ENCODE measurements at places on chromosomes 16 and 17.

DNA sequence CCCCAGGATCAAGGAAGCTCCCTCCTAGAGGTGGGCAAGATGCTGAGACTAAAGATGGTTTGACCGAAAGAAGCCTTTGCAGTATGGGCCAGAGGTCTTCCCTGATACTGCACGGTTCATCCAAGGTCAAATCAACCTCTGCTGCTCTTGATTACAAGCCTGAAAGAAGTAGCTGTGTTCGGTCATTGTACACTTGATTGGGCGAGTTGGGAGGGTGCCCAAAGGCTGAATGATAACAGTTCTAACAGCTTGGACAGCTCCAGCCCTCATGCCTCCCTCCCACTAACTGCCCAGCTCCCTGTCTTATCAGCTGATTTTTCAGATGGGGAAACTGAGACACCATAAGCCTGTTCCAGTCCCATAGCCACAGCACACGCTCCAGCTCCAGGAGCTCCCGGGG is 42.8 kb downstream of the ABCC12 start:
- no peak for DNase-seq
- H3K27ac ChIP-seq, result no peak overlapping the region
- H3K4me1 ChIP-seq, result no peaks in the 10 kb centered on the region

DNA sequence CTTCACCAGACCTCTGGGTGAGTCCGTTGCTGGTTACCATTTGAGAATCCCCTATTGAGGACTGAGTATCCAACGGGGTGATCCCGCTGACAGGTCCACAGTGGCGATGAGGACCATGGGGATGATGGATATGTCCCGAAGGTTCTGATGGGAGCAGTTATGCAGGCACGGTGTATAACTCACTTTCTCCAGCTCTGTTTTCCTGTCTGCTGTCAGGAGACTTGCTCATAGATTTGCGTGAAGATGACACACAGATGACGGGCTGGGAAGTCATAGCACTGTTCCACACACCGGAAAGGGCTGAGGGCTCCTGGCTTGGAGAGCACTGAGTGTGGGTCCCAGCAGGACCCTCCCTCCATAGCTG is 22.2 kb upstream of the ADCY7 start:
- no peaks in the 10 kb centered on the region for H3K36me3 ChIP-seq
- H3K27me3 ChIP-seq, result no peaks in the 10 kb centered on the region
- no peak overlapping the region for H3K27ac ChIP-seq
- DNase-seq, result no peak
- H3K4me3 ChIP-seq, result no peak overlapping the region
- H3K4me1 ChIP-seq, result peaks cover 15% of the 10 kb centered on the region

GRCh38 chr16:81008505-81008789 is 1.4 kb downstream of the CENPN start:
- no peaks in the 10 kb centered on the region for H3K36me3 ChIP-seq
- H3K4me1 ChIP-seq, result peaks cover 34% of the 10 kb centered on the region
- no peak for DNase-seq
- H3K27ac ChIP-seq, result peak overlapping the region; percentile 95

DNA sequence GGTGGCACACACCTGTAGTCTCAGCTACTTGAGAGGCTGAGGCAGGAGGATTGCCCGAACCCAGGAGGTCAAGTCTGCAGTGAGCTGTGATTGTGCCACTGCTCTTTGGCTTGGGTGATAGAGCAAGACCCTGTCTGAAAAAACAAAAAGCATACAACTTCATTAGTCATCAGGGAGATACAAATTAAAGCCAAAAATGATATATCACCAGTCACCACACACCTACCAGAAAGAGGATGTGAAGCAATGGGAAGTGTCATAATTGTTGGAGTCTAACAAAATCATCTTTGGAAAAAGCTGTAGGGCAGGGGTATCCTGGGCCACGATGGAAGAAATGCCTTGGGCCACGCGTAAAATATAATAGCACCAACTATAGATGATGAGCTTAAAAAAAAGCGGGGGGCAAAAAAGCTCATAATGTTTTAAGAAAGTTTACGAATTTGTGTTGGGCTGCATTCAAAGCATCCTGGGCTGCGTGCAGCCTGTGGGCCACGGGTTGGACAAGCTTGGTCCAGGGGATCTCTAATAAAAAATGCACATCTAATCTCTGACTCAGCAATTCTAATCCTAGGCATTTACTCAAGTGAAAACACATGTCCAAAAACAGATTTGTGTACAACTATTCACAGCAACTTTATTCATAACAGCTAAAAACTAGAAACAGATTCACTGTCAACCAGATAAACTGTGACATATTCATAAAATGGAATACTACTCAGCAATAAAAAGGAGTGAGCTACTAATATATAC is 65.9 kb downstream of the HIC1 start:
- H3K4me1 ChIP-seq, result peaks cover 19% of the 10 kb centered on the region
- H3K27ac ChIP-seq, result no peak overlapping the region
- H3K27me3 ChIP-seq, result no peaks in the 10 kb centered on the region
- H3K4me3 ChIP-seq, result no peak overlapping the region
- no peaks in the 10 kb centered on the region for H3K36me3 ChIP-seq
- DNase-seq, result no peak

DNA sequence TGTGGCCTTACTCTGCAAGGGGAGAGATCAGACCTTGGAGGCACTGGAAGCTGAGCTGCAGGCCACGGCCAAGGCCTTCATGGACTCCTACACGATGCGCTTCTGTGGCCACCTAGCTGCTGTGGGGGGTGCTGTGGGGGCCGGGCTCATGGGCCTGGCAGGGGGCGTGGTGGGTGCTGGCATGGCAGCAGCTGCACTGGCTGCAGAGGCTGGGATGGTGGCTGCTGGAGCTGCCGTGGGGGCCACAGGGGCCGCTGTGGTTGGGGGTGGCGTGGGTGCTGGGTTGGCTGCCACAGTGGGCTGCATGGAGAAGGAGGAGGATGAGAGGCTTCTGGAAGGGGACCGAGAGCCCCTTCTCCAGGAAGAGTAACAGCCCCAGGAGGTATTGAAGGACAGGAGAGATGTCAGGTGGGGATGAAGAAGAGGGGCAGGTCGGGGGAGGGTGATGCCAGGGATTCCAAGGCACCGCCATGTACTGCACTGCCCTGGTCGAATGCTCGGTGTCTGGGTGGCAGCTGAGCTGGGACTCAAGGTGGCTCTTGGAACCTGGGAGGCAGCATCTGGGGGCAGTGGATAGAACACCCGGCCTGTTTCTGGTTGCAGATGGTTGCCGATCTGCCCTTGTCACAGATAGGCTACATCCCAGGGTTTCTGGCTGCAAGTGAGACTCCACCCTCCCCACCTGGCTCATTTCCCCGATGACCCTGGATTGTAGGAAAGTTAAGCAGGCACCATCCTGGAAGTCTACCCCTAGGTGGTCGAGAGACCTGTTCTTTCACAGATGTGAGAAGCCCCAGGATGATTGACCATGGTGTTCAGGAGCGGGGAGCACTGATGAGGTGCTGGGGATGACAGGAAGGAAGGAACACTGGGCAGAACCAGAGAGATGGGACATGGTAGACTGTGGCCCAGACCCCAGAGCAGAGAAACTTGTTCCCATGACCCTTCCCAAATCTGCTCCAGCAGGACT is 5.1 kb downstream of the RNF112 start:
- H3K27ac ChIP-seq, result no peak overlapping the region
- H3K36me3 ChIP-seq, result no peaks in the 10 kb centered on the region
- DNase-seq, result no peak
- H3K27me3 ChIP-seq, result no peaks in the 10 kb centered on the region
- H3K4me1 ChIP-seq, result peaks cover 4% of the 10 kb centered on the region

GRCh38 chr17:58161566-58161965 is 5.2 kb upstream of the OR4D2 start:
- H3K4me1 ChIP-seq, result peaks cover 20% of the 10 kb centered on the region
- no peaks in the 10 kb centered on the region for H3K36me3 ChIP-seq
- H3K27ac ChIP-seq, result no peak overlapping the region
- no peak overlapping the region for H3K4me3 ChIP-seq

- H3K27me3 ChIP-seq, result peaks cover 23% of the 10 kb centered on the region
- H3K4me1 ChIP-seq, result peaks cover 14% of the 10 kb centered on the region
- no peaks in the 10 kb centered on the region for H3K36me3 ChIP-seq
- H3K4me3 ChIP-seq, result no peak overlapping the region
- no peak overlapping the region for H3K27ac ChIP-seq
Measured at GRCh38 chr17:74433421-74434121, 1.7 kb downstream of the GPRC5C start.

GRCh38 chr16:48433850-48434530 is 48.8 kb upstream of the SIAH1 start:
- H3K4me3 ChIP-seq, result no peak overlapping the region
- no peak overlapping the region for H3K27ac ChIP-seq
- no peak for DNase-seq
- no peaks in the 10 kb centered on the region for H3K4me1 ChIP-seq
- no peaks in the 10 kb centered on the region for H3K27me3 ChIP-seq
- H3K36me3 ChIP-seq, result no peaks in the 10 kb centered on the region

DNA sequence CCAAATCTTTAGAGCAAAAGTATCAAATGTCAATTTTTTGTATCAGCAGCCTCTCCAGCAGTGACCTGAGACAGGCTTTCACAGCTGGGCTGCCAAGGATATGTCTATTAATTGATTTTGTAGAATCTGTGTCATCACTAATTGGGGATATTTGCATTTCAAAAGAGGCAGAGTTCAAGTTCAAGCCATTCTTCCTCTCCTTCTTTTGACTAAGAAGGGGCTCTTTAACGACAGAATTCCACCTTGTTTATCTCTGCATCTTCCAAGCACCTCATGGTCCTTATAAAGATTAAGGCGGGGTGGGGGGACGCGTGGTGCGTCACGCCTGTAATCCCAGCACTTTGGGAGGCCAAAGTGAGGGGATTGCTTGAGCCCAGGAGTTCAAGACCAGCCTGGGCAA is 15.2 kb upstream of the BHLHA9 start:
- no peak overlapping the region for H3K27ac ChIP-seq
- peaks cover 30% of the 10 kb centered on the region for H3K4me1 ChIP-seq
- H3K4me3 ChIP-seq, result no peak overlapping the region
- no peaks in the 10 kb centered on the region for H3K27me3 ChIP-seq

GRCh38 chr17:6381526-6382465 is 53.1 kb downstream of the AIPL1 start:
- no peak overlapping the region for H3K4me3 ChIP-seq
- H3K4me1 ChIP-seq, result no peaks in the 10 kb centered on the region
- DNase-seq, result no peak
- no peak overlapping the region for H3K27ac ChIP-seq
- H3K27me3 ChIP-seq, result no peaks in the 10 kb centered on the region

DNA sequence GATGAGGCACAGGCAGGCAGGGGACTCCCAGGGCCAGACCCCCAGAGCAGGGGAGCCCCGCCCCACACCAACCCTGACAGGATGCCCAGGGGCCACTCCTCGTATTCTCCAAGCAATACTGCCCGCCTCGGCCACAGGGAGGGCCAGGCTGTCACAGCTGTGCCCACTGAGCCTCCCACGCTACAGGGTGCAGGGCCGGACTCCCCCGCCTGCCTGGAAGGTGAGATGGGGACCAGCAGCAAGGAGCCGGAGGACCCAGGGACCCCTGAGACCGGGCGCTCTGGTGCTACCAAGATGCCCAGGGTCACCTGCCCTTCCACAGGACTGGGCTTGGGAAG is 18.8 kb upstream of the ZFPM1 start:
- no peak overlapping the region for H3K27ac ChIP-seq
- peaks cover 5% of the 10 kb centered on the region for H3K4me1 ChIP-seq
- H3K27me3 ChIP-seq, result no peaks in the 10 kb centered on the region
- no peaks in the 10 kb centered on the region for H3K36me3 ChIP-seq
- no peak overlapping the region for H3K4me3 ChIP-seq
- no peak for DNase-seq

- no peaks in the 10 kb centered on the region for H3K27me3 ChIP-seq
- H3K27ac ChIP-seq, result no peak overlapping the region
- DNase-seq, result no peak
- H3K36me3 ChIP-seq, result no peaks in the 10 kb centered on the region
- no peaks in the 10 kb centered on the region for H3K4me1 ChIP-seq
- no peak overlapping the region for H3K4me3 ChIP-seq
Measured at GRCh38 chr16:72434159-72434558, 262.2 kb upstream of the PMFBP1 start.

DNA sequence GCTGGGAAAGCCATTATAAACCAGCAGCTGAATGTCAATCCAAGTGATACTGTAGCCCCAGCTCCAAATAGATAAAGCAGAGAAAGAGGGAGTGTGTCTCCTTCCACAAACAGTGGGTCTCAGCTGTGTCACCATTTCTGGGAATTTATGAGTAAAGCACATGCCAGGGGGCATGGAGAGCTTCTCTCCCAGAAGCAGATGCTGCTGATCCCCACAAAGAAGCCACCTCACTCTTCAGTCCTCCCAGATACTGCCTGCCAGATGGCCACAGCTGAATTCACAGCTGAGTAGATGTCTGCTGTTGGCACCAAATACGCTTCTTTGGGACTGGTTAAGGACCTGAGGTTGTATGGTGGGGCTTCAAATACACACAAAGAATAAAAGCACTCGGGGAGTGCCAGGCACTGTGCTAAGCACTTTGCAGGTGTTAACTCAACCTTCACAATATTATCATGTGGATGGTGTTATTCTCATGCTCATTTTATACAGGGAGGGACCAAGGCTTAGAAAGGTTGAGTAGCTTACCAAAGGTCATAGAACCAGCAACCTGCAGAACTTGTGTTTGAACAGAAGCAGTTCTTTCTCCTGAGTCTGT is 298.3 kb downstream of the CDH11 start:
- H3K4me3 ChIP-seq, result no peak overlapping the region
- no peaks in the 10 kb centered on the region for H3K4me1 ChIP-seq
- DNase-seq, result no peak

GRCh38 chr16:77868478-77868877 is 80.1 kb downstream of the VAT1L start:
- DNase-seq, result no peak
- H3K36me3 ChIP-seq, result no peaks in the 10 kb centered on the region
- H3K27me3 ChIP-seq, result no peaks in the 10 kb centered on the region
- H3K27ac ChIP-seq, result no peak overlapping the region

- H3K4me1 ChIP-seq, result no peaks in the 10 kb centered on the region
- H3K27ac ChIP-seq, result no peak overlapping the region
- H3K27me3 ChIP-seq, result no peaks in the 10 kb centered on the region
- DNase-seq, result no peak
- H3K4me3 ChIP-seq, result no peak overlapping the region
Measured at GRCh38 chr17:68870161-68870826, 84.9 kb downstream of the ABCA8 start.

DNA sequence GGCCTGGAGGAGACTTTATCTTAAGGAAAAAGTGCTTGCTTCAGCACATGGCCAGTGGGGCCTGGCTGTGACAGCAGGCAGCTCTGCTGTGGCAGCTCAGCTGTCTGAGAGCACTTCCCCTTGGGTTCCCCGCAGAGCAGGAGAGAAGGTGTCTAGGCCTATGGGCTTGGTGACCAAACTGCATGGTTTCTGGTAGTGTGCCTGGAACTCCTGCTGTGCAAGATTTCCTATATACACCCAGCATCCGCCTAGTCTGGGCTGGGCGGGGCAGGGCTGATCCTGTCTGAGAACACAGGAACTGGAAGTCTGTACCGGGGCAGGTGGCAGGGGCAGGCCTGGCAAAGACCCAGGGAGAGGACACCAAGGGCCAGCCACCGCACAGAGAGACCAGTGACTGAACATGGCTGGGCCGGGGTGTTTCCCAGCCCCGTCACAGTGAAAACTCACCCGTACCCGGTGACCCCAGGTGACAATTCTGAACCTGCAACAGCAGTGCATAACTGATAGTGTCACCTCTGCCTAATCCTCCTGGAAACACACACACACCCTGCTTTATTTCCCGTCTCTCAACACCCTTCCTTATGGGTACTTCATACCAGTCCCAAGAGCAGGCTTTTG is 39.3 kb downstream of the CHD9 start:
- H3K4me1 ChIP-seq, result peaks cover 48% of the 10 kb centered on the region
- peak; percentile 72 for DNase-seq
- no peaks in the 10 kb centered on the region for H3K27me3 ChIP-seq
- H3K36me3 ChIP-seq, result no peaks in the 10 kb centered on the region
- no peak overlapping the region for H3K27ac ChIP-seq
- no peak overlapping the region for H3K4me3 ChIP-seq

- no peak overlapping the region for H3K4me3 ChIP-seq
- no peaks in the 10 kb centered on the region for H3K4me1 ChIP-seq
- no peaks in the 10 kb centered on the region for H3K36me3 ChIP-seq
- peaks cover 4% of the 10 kb centered on the region for H3K27me3 ChIP-seq
Measured at GRCh38 chr16:22898874-22899348, 84.9 kb downstream of the HS3ST2 start.

Measured in CD4-positive, alpha-beta memory T cell (primary cell).